ENCODE measurements at places on chromosomes 1 and 21. TPM values are rescaled to one million over a fixed set of nuclear protein-coding genes. Genes with fewer than 3 reads are reported as not detected.

The NOC2L gene
- 49.3 TPM for total RNA-seq

The PTGFR gene
- total RNA-seq: 2.9 TPM

The S100A12 gene
- not detected for total RNA-seq

The UBE2U gene
- total RNA-seq: not detected

Measured in esophagus muscularis mucosa (tissue), 4 donors.